Natural killer cell treated with Interleukin-12 subunit alpha and Interleukin-12 subunit beta and Interleukin-15 and Interleukin-18, amount 100 ng/mL, for 72 hours (primary cell): ENCODE measurements at places on chromosomes 1 and 21. TPM values are rescaled to one million over a fixed set of nuclear protein-coding genes. Genes with fewer than 3 reads are reported as not detected.

DNA sequence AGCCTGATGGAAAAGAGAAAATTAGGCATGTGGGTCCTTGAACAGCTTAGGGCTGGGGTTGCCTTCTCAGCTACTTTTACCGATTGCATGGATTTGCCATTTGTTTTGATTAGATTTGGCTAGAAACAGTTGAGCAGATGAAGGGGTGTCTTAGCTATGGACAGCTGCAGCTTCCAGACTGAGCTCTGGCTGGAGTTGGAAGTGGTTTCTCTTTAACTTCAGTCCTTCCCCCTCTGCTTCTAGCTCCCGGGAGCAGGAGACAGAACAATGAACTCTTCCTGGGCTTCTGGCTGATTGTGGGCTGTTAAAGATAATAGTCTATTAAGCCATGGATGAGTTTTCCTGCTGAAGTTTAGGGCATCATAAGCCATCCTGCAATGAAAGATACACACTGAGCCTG is 50.7 kb downstream of the UBE2T start:
- no peak overlapping the region for H3K27ac ChIP-seq
- peaks cover 24% of the 10 kb centered on the region for H3K4me1 ChIP-seq
- no peak overlapping the region for H3K4me3 ChIP-seq
- H3K27me3 ChIP-seq, result no peaks in the 10 kb centered on the region
- no peak for DNase-seq

DNA sequence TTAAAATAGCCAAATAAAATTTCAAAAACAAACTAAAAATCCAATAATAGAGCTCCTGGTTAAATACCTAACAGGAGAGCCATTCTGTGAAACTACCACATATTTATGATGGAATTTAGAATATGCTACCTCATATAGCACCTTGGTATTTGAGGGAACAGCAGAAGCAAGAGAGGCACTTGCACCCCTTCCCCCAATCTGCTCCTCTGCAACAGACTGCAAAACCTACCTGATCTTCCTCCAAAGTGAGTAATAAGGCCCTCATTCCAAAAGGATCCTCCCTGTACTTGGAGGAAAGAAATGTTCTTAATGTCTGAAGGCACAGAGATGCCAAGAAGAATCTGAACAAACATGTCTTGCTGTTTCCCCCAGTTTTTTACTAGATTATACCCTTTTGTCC is 28.1 kb upstream of the RNPC3 start:
- peaks cover 4% of the 10 kb centered on the region for H3K27me3 ChIP-seq
- no peaks in the 10 kb centered on the region for H3K4me1 ChIP-seq
- DNase-seq, result no peak
- no peaks in the 10 kb centered on the region for H3K36me3 ChIP-seq
- H3K4me3 ChIP-seq, result no peak overlapping the region

The MTOR gene
- 82.0 TPM for total RNA-seq

The TMEM269 gene
- 1.9 TPM for total RNA-seq
